ENCODE measurements at places on chromosomes 11 and 22.

DNA sequence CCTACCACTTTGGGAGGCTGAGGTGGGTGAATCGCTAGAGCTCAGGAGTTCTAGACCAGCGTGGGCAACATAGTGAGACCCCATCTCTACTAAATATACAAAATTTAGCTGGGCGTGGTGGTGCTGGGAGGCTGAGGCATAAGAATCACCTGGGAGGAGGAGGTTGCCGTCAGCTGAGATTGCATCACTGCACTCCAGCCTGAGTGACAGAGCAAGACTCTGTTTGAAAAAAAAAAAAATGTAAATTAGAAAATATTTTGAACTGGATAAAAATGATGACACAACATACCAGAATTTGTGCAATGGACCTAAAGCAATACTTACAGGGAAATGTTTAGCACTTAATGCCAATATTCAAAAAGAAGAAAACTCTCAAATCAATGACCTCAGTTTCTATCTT is 46.4 kb downstream of the ATG16L2 start:
- DNase-seq: no peak

DNA sequence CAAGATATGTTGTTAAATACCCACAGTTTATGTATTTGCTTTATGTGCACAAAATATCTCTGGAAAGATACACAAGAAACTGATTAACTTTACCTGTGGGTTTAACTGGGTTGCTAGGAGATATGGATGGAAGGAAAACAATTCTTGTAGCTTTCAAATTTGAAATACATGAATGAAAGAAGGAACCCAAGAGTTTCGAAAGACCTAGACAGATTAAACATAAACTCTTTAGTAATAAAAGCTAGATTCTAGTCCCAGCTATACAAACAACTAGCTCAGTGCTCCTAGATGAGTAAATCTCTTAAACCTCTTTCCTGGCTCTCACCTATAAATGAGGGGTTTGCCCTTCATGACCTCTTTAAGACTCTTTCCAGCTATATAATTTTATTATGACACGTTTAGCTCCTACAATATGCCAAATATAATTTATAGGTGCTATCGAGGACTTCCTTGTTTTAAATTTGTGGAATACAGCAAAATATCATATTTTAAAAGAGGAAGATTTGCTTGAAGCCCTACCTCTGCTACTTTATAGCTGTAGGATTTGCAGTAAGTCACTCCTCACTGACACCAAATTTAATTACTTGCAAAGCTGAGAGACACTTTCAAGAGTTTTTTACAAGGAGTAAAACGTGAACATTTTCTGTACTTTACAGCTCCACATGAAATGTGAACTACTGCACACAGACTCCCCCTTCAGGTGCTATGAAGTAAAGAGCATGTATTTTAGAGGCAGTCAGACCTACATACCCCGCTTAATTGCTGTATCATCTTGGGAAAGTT is 50.7 kb downstream of the RRAS2 start:
- no peak for DNase-seq

DNA sequence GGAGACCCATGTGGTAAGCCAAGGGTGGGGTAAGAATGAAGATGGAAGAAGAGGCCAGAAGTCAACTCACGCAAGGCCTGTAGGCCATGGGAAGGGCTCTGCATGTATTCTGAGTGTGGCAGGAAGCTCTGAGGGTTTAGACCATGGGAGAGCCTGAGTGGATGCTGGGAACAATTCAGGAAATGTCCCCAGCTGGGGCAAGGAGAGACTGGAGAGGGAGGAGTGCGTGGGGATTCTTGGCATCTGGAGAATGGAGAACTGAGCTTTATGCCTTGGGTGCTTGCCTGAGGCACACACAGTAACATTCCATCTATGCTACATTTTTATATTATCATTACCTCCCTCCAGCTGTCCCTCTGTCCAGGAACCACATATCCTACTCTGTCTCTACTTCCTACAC is 50.4 kb upstream of the CD82 start:
- DNase-seq: no peak

DNA sequence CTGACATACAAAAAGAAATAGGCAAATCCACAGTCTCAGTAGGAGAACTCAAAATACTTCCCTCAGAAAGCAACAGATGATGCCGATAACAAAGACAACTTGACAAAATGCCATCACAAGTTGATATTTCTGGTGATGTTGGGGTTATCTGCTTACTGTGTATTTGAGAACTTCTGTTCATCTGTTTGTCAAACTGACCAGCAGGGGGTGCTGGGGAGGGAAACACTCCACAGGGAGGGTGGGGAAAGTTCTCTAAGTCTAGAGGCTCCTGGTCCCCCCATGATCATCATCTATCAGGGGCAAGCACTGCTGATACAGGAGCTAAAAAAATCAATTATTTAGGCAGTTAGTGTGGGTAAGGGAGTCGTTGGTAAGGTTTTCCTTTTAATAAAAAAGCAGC is 19.2 kb downstream of the GLYATL1 start:
- DNase-seq: no peak

DNA sequence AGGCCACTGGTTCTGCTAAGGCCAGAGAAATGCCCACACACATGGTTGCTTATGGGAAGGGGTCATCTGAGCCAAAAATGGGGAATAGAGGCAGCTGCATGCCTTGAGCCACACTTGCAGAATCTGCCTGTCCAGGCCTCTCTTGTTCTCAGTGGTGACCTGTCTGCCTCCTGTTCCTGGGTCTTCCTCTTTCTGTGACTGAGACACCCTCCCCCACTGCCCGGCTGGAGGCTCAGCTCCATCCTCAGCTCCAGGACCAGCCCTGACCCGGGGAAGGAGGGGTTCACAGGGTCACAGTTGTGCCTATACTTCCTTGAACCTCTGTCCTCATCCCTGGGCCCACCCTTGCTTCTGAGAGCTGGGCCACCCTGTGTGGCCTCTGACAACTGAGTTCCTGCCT is 52.3 kb downstream of the CSF2RB start:
- DNase-seq: no peak

DNA sequence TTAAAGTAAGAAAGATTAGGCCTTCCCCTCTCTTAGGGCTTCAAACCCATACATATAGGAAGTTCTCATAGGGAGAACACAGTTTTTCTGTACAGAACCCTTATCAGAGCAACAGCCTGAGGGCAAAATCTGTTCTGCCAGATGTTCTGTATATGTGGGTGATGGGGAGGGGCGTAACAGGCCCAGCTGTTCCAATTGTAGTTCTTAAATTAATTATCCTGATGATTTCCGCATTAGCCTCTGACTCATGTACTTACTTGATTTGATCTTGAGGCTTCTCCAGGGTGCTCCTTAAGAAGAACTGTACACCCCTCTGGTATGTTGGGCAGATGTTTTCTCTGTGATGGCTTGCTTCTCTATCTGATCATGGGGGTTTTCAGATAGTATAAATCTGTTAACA is 123.1 kb upstream of the C11orf87 start:
- DNase-seq: no peak

DNA sequence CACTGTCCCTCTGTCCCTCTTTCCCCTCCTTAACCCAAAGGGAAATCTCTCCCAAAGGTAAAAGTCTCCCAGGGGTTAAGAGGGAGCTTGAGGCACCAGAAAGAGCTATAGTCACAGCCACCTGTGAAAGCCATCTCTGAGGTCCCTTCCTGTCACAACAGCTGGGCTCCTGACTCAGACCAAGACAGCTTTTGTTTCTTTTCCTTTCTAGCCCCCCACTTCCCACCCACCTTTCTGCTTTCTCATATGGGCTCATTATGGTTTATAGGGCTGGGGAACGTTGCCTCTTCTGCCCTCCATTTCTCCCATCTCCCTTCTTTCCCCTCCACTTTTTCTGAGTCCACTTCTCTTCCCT is 19.1 kb downstream of the MIF start:
- DNase-seq: no peak

DNA sequence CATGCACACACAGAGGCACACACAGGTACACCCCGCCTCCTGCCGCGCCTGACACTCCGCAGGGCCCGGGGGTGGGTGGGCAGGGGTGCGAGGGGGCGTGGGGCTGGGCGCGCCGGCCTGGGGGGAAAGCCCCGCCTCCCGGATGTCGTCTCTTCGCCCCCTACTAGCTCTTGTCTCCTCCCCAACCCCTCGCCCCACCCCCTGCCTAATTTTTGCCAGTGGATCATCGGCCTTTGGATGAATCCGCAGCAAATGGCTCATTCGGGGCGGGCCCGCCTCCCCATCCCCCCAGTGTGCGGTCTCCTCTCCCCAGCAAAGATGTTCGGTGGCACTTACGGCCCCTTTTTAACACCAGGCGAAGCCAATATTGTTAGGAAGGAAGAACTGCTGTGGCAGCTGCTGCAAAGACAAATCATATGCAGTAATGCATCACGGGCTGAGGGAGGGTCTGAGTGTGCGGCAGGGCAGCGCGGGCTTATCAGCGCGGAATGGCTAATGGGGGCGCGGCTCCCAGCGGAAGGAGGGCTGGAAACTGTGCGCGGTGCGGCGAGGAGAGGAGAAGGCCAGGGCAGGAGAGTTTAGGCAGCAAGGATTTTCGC is 13.4 kb upstream of the NECTIN1 start:
- DNase-seq: no peak

- no peak for DNase-seq
These were observed 124.2 kb downstream of the ARL14EP start for GRCh38 chr11:30447058-30447640.

DNA sequence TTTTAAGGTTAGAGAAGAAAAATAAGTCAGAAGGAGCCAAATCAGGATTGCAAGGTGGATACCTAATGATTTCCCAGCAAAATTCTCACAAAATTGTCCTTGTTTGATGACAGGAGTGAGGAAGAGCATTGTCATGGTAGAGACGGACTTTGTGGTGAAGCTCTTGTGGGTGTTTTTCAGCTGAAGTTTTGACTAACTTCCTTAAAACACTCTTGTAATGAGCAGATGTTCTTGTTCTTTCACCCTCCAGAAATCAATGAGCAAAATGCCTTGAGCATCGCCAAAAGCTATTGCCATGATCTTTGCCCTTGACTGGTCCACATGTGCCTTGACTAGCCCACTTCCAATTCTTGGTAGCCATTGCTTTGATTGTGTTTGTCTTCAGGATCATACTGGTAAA is 20.0 kb downstream of the CALCB start:
- DNase-seq: no peak

- no peak for DNase-seq
These were observed 34.9 kb downstream of the ASCC2 start for GRCh38 chr22:29803190-29803589.

DNA sequence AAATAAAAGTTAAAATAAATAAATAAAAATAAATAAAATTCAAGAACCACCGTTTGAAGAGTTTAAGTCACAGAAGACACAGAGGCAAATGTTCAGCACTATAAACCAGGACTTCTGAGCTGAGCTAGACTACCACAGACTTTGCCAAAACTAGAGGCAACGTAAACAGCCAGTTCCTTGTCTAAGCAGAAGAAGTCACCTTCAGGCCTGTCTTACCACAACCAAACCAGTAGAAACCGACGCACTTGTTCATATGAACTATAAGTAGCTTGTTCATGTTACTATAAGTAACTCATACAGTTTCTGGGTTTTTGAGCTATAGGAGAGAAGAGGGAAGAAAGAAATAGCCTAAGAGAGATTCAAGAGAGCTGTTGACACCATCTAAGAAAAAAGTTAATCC is 48.3 kb downstream of the NNMT start:
- no peak for DNase-seq

DNA sequence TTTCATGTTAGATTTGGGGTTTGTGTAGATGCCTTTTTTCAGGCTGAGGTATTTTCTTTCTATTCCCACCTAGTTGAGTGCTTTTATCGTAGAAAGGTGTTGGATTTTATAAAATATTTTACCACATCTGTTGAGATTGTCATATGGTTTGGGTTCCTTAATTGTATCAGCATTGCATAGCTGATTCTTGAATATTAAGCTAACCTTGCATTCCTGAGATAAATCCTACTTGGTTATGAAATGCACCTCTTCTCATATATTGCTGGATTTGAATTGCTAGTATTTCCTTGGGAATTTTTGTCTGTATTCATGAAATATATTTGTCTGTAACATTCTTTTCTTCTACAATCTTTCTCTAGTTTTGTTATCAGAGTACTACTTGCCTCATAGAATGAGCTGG is 10.1 kb downstream of the XKR3 start:
- no peak for DNase-seq

DNA sequence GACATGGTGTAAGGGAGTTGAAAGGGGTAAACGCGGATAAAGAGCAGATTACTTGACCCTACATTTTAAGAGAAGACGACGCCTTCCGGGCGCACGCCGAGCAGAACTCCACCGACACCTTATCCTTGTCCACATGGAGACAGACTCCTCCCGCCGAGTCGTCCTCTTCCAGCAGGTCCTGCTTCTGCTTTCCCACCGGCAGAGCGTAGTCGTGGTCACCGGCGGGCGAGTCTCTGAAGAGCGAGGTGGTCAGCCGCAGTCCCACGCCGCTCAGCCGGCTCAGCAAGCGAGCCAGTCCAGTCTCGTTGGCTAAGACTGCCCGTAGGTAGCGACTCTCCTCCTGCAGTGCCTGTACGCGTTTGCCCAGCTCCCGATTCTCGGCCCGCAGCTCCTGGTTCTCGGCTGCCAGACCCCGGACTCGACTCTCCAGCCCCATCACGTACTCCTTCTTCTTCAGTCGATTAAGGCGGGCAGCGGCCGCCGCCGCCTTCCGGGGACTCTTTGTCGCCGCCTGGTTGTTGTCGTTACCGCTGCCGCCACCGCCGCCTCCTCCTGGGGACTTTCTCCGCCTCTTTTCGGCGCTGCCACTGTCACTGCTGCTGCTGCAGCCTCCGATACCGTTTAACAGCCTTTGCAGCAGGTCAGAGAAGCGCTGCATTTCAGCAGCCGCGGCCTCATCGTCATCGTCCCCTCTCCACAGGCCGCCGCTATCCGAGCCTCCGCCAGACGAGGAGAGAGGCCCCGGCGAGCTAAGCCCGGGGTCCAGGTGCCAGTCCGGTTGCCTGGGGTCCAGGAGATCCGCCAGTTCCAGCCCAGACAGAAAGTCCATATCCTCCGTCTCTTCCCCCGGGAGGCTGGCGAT is 945 bp downstream of the CREBZF start:
- DNase-seq: peak; percentile 74

GRCh38 chr11:44952082-44952481 is 1.4 kb upstream of the TP53I11 start:
- no peak for DNase-seq

DNA sequence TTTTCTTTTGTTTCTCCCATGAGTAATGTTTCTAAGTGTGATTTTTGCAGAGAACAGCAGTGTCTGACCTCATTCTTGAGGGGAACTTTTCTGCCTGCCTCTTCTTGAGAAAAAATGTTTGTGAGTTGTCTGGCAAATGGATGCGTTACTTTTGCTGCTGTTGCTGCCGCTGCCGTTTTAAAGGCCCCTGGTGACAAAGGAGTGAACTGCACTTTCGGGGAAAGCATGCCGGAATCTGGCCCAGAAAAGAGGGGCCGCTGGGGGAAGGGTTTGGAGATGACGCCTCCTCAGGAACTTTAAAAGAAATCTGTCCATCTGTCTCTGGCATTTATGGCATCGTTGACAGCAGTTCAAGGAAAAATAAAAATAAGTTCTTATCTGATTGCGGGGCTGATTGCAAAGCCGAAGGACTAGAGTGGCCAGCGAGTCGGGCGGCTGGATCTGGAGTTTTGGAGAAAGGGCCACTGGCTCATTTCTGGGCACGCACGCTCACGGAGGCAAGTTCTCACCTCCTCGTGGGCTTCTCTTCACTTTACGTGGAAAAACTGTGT is 16.5 kb downstream of the ZBTB16 start:
- no peak for DNase-seq

- DNase-seq: no peak
These were observed 2.6 kb downstream of the C11orf21 start for GRCh38 chr11:2298795-2299761.

- no peak for DNase-seq
These were observed 236.6 kb downstream of the GRIK4 start for GRCh38 chr11:120747850-120748814.

GRCh38 chr11:86372586-86372985 is 2.1 kb upstream of the CCDC81 start:
- DNase-seq: no peak

Data from caudate nucleus (tissue), 63 donors.